ENCODE measurements at places on chromosomes 16 and 17.
A peak's percentile ranks its signal among the peaks of the same experiment; 100 is the strongest.

DNA sequence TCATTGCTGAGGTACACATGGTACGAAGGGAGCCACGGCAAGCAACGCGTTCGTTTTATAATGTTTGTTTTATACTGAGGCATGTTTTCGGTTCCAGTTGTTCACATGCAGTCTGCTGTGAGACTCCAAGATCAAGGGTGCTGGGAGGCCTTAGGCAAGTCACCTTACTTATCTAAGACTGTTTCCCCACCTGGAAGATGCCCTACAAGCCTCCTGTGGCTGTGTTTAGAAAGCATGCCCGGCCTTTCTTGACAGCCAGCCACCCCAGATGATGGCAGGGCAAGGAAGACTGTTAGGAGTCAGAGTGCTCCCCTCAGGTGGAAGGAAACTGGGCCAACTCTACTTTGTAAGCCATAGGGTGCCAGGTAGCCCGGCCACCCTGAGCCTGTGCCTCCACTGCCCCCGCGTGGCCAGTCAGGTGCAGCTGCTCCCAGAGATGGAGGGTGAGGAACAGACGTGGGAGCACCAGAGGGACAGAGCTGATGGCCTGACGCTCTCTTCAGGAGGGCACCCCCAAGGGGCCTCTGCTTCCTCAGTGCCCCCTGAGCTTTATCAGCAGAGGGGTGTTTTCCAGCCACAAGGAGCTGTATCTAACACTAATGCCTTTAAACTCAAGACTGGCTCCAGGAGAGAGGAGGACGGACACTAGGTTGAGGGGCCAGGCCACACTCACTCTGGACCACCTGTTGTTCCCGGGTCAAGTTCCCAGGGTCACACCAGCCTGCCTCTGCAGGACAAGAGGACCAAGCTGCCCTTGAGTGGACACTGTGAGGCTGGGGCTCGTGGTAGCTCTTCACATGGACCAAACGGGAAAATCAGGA is 5.4 kb downstream of the NAT9 start:
- peak; percentile 67 for DNase-seq

GRCh38 chr16:4317532-4318450 is 1.9 kb downstream of the GLIS2 start:
- no peak for DNase-seq

GRCh38 chr16:79797486-79797885 is 196.9 kb upstream of the MAF start:
- DNase-seq = no peak

DNA sequence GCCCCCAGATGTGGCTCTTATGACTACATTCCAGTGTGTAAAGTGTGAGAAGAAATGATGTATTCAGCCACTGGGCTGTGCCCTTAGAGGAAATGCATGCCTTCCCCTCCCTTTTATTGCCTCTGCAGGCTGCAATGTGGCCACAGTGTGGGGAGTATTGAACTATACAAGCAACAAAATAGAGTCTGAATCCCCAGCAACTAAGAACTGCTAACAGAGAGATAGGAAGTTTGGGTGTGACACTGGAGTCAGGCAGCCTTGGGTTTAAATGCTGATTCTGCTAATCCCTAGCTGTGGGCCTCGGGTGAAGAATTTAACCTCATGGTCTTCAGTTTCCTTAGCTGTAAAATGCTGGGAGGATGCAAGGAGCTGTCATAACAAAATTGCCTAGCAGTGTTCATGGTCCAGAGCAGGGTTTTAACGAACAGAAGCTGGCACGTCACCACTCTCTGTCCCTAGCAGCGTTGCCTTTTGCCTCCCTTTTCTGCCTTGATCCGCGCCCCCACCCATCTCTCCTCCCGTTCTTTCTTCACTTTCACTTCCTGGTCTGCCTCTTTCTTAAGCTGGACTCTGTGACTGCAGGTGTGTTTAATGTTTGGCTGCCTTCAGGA is 50.3 kb downstream of the KPNA2 start:
- DNase-seq = peak; percentile 27

DNA sequence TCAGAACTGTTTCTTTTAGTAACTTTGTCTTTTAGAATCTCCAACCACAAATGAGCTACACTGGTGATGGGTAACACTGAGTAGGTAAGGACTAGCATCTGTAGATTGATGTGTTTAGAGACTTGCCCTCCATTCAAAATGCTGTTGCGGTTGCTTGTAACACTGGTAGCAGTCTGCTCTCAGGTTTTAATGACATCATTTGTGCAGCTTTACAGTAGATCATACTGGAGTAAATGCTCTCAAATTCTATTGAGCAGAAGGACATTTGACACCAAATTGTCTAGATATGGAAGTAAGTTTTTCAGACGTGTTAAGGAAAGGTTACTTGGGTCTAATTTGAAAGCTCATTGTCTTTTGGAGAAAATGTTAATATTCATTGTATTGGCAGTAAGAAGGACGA is 98.8 kb downstream of the NLK start:
- DNase-seq = no peak

GRCh38 chr16:54715011-54715410 is 215.7 kb upstream of the IRX5 start:
- no peak for DNase-seq

GRCh38 chr17:40175928-40176753 is 1.1 kb upstream of the RAPGEFL1 start:
- no peak for DNase-seq

DNA sequence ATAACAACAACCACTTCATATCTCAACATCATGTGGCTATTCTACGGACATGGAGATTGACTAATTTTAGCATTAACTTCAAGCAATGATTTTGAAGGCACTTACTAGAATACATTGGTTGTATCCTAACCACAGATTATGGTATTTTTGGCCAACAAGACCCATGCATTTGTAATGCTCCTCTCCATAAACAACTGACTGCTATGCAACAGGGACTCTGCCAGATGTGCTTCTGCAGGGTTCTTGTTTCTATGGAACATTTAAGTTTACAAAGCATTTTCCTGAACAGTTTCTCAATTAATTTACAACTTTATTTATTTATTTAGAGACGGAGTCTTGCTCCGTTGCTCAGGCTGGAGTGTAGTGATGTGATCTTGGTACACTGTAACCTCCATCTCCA is 178.0 kb downstream of the PARN start:
- no peak for DNase-seq

GRCh38 chr16:86768228-86768791 is 190.0 kb downstream of the FOXL1 start:
- DNase-seq = no peak

DNA sequence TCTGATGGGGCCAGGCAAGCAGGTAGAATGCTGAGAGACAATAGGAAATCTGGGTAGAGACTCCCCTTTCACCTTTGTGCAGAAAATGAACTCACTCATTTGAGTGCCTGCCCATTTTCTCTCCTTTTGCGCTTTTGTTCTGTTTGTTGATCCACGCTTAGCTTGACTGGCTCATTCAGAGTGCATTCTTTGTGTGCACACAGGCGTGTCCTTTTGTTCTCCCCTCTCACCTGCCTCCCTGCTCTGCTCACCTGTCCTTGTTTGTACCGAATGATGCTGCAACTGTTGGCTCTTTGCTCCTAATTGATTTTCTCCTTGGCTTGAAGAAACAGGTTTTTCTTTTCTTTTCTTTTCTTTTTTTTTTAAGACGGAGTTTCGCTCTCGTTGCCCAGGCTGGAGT is 15.8 kb downstream of the PGS1 start:
- no peak for DNase-seq

- no peak for DNase-seq
These were observed 109.9 kb downstream of the TANC2 start for GRCh38 chr17:63075969-63076368.

GRCh38 chr16:23134274-23134673 is 15.0 kb downstream of the USP31 start:
- DNase-seq = no peak

DNA sequence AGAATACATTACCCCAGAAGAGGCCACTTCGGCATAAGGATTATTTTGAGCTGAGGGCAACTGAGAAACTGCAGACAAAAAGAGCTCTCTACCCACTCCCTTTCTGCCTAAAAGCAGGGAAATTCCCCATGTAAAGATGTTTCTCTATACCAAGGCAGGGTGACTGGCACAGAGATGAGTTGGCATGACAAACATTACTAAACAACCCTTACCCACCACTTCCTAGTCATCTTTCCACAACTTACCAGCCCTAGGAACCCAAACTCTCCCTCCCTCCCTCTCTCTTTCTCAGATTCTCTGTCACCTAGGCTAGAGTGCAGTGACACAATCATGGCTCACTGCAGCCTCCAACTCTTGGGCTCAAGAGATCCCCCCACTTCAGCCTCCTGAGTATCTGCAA is 68.6 kb downstream of the EMP2 start:
- DNase-seq = peak; percentile 70

DNA sequence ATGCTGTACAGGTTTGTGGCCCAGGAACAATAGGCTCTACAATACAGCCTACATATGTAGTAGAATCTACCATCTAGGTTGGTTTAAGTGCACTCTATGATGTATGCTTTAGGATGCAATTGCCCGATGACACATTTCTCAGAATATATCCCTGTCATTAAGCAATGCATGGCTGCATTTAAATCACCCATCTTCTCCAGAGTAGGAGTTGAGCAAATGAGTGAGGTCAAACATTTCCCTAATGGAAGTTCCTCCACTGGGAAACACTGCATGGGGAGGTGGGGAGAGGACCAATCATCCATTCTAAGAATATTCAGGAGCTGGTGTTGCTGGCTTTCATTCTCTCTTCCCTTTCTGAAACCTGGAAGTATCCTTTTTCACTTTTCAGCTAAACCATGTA is 2.0 kb upstream of the PCTP start:
- no peak for DNase-seq

GRCh38 chr16:19068237-19068815 is 912 bp downstream of the COQ7 start:
- no peak for DNase-seq

DNA sequence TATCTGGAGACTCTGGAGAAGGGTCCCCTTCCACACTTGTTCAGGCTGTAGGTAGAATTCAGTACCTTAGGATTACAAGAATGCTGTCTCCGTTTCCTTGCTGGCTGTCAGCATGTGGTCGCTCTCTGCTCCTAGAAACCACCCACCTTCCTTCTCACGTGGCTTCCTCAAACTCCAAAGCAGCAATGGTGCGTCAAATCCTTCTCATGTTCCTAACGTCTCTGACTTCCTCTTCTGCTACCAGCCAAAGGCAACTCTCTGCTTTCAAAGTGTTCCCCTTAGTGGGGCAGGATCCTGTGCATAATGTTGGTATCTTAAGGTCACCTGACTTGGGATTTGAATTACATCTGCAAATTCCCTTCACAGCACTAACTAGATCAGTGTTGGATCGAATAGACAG is 30.9 kb upstream of the DYNLRB2 start:
- DNase-seq = no peak

- no peak for DNase-seq
These were observed at the start of gene CRAMP1 for GRCh38 chr16:1612320-1613111. CRAMP1 (plus strand) TSS chr16:1612360; CDS start chr16:1614640, 2,280 bp downstream.

DNA sequence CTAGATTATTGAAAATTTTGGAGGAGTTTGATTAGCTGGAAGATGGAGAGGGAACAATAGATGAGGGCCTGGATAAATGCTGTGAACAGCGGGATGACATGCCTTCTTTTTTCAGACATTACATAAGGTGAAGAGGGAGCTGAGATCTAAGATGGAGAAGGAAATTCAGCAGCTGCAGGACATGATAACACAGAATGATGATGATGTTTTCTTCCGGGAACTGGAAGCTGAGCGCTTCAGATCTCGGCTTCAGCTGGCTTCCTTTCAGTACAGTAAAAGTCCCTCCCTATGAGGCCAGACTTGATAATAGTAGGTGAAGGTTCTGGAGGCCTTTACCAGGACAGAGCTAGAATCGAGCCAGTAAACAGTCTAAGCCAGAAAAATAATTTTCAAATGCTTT is 30.7 kb downstream of the CEP95 start:
- DNase-seq = no peak

DNA sequence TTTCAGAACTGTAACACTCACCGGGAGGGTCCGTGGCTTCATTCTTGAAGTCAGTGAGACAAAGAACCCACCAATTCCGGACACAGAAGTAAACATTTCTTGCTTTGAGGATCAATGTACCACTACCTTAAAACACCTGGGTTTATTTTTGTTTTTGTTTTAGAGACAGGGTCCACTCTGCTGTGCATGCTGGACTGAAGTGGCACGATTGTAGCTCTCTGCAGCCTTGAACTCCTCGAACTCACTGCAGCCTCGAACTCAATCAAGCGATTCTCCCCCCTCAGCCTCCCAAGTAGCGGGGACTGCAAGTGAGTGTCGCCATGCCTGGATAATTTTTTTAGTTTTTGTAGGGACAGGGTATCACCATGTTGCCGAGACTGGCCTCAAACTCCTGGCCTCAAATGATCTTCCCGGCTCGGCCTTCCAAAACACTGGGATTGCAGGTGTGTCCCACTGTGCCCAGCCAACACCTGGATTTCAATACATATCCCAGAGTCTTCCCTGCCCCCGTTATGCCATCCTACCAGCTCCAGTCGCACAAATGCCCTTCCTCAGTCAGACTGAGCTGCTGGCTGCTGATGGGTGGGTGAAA is 13.0 kb upstream of the CES4A start:
- DNase-seq = no peak

GRCh38 chr16:54545854-54546511 is 259.4 kb upstream of the IRX3 start:
- no peak for DNase-seq

GRCh38 chr16:81445143-81445961 is 744 bp downstream of the CMIP start:
- peak; percentile 35 for DNase-seq

DNA sequence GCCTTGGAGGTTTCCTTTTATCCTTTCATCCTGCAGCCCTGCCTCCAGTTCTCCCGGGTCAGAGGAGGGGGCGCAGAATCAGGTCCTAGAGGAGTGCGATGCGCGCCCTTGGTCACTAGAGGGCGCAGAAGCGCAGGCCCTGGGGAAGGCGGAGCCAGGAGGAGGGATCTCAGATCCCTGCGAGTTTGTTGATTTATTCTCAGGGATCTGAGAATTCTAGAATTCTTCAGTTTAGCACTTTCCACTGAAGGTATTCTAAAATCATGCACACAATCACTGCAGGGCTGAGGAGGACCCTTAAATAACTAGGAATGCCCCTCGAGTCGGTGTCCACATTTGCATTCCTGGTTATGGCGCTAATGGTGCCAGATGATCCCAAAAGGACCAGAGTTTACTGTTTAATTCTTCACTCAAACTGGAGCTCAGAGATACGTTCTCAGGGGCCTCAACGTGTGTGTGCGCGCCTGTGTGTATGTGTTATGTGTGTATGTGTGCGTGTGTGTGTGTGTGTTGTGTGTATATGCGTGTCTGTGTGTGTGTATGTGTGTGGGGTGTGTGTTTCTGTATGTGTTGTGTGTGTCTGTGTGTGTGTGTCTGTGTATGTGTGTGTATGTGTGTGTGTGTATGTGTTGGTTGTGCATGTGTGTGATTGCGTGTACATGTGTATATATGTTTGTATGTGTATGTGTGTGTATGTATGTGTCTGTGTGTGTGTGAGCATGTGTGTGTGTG is 6.9 kb upstream of the ELAC2 start:
- peak; percentile 65 for DNase-seq

DNA sequence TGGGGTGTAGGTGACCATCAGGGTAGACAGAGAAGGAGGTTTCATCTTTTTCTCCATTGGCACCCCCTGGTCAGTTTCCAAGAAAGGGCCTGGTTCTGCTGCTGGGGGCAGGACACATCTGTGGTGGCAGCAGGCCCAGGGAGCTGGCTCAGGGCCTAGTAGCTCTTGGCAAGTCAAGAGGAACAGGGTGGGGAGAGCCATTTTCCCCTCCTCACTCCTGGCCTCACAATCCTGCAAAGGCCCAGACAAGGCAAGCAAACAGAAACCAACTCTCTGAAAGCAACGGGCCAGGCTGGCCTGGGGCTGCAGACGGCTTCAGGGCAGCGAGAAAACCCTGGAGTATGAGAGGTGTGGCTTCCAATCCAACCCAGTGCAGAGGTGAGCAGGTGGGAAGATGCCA is 192.9 kb upstream of the DYNLRB2 start:
- no peak for DNase-seq
